Fibroblast of villous mesenchyme (primary cell): ENCODE measurements at places on chromosomes 1 and 21.

DNA sequence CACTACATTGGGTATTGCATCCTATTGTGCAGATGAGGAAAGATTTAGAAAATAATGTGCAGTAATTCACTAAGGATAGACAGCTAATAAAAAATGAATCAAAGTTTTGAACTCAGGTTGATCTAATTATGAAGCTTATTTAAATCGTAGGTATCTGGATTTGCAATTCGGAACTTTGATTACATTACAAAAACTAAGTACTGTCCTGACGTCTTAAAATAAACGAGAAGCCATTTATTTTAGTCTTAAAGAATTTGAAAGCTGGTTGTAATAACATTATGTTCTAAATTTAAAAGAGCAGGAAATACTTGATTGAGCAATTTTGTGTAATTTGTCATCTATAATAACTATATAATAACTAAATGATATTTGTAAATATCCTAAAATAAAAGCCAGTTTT, 235.9 kb downstream of the TPR start:
- no peak for DNase-seq

GRCh38 chr1:159750621-159751020, 30.1 kb upstream of the DUSP23 start:
- DNase-seq = no peak

GRCh38 chr21:21200103-21200938, 202.1 kb downstream of the NCAM2 start:
- peak; percentile 95 for DNase-seq

- DNase-seq = no peak
Measured at GRCh38 chr1:48341221-48341620, 118.7 kb downstream of the SLC5A9 start.

DNA sequence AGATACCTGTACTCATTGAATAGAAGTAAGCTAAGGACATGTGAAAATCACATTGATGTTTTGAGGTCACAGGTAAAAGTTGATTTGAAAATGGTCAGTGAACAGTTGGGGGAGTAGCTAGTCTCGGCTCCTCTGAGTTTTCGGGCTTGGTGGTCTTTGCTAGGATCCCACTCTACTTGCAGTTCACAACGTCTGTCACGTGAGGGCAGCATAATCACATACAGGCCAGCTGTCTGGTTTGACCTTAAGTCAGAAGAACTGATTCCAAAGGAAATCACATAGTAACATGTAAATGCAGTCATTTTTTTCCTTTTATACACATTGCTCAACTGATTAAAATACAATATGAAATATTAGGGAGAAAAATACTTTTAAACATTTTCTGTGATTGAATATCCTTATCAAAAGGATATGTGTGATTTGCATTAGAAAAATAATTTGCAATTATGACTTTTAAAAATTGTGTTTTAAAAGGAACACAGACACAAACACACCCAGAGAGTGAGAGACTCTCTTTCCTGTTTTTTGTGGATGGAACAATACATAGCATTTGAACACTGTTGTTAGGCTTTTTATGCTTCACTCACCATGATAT, 21.8 kb upstream of the PDC start:
- peak; percentile 66 for DNase-seq
